CD4-positive, alpha-beta T cell treated with Interleukin-15 for 4 hours (primary cell): ENCODE measurements at places on chromosomes 12 and 14.

- DNase-seq: no peak
These were observed 18.4 kb downstream of the USP44 start for GRCh38 chr12:95532851-95533250.

GRCh38 chr12:97075934-97076630 is 169.0 kb downstream of the NEDD1 start:
- DNase-seq: no peak

DNA sequence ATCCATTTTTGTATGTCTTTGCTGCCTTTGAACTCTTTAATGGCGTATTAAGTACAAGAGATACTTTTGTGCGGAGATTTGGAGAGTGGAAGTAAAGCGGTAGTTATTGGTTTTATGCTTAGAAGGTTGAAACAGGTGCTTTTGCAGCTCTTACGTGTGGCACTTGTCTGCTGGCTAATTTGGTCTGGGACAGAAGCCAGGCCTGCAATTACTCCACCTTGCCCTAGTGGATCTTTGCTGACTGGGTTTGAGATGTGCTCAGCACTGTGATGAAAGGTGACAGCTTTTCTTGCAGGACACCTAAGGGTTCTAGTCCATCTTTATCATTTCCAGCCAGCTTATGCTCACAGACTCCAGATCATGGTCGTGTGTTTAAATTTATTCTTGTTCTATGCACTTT is 252.5 kb downstream of the RPL10L start:
- no peak for DNase-seq

DNA sequence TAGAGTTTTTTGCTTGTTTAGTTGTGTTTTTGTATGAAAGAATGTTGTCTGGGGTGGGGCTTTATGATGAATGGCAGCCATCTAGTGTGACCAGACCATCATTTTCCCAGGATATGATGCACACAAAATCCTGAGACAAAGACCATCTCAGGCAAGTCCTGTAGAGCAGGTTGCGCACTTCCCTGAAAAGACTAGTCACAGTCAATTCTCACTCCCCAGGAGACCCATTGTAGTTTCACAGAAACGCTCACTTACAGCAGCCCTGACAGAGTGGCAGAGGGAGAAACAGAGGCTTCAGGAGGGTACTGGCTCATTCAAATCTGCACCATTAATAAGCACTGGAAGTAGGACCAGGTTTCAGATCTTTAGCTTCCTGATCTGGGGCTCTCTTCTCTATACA is 183.2 kb downstream of the TMEM117 start:
- DNase-seq: no peak

DNA sequence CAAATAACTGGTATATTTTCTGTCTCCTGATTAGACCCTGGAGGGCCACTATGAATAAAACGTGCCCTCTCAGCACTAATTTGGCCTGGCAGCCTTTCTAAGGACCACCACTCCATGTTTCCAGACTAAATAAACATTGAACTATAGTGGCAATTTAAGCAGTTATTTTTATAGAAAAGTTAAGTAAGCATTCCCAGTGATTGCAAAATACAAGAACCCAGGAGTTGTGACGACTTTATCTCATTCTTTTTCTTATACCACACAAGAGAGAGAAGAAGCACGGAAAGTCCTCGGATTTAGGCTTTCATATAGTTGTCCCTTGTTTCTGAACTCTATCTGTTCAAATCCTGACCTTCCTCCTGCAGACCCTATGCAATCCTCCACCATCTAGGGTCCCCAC is 23.1 kb upstream of the STRAP start:
- no peak for DNase-seq

DNA sequence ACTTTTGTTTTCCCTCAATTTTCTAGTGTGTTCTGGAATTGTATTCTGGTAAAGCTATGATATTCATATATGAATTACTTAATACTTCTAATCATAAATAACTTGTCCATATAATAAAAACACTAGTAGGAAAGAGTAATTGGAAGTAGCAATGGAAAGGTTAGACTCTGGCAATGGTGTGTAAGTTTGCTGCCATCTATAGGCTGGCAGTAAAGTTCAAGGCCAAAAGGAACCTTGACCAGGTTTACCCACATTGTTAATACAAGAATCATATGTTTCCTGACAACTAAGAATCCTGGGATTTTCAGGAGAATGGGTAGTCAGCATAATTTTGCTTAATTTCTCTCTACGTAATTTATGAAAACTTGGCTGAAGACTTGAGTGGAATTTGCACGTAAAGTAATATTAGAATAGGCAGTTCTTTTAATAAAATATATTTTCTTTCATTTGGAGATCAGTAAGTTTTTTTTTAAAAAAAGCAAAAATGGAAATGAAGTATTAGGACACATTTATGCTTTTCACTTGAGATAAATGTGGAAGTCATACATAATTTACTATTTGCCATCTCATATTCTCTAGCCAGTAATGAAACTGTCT is 926.7 kb downstream of the GALC start:
- DNase-seq: no peak

DNA sequence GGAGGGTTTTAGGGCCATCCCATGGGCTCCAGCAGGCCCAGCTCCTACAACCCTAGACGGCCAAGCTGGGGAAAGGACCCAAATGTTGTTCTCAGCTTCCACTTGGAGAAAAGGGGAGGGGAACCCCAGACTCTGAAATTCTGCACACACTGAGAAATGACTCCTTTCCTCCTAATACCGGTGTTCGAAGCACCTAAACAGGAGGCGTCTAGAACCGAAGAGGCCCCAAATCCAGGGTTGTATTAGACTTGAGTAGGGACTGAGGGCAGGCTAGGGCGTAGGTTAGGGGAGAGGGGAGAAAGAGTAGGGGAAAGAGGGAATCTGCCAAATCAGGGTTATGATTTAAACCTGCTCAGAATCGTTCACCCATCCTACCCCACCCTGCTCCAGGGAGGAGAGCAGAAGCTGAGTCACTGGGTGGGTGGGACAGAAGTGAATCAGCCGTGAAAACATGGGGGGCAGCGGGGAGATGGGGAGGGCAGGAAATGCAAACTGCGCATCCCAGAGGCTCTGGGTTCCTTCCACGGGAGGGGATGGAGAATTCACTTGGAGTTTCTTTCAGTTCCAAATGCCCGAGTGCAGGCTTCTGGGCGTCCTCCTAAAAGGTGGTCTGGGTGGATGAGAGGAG is 1.0 kb downstream of the IGFBP6 start:
- DNase-seq: peak; percentile 23

DNA sequence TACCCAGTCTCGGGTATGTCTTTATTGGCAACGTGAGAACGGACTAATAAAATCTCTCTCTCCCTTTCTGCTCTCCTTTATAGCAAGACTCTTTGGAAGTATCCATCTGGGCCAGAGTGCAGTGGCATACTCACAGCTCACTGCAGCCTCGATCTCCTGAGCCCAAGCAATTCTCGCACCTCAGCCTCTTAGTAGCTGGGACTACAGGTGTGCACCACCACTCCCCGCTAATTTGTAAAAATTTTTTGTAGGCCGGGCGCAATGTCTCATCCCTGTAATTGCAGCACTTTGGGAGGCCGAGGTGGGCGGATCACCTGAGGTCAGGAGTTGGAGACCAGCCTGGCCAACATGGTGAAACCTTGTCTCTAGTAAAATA is 33.2 kb upstream of the PPP2R5C start:
- no peak for DNase-seq

GRCh38 chr12:2666846-2667245 is 127.9 kb upstream of the FKBP4 start:
- no peak for DNase-seq

GRCh38 chr14:57057803-57058202 is 210.9 kb downstream of the EXOC5 start:
- DNase-seq: no peak

DNA sequence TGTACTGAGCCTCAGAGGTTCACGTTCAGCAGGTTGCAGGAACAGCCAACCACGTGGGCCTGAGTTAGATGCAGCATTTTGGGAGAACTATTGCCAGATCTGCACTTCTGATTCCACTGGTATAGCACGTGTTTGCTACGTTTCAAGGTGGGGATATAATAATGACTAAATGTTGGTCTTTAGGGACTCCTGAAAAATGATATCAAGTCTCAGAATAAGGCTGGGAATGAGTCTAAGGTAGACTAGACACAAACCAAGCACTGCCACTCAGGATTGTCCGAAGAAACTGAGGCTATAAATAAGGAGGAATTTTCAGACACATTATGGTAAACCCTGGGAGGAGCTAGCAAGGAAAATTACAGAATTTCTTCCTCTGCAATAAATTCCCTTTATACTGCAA is 98.1 kb downstream of the ESR2 start:
- no peak for DNase-seq

GRCh38 chr12:46459861-46460545 is 87.4 kb upstream of the SLC38A2 start:
- no peak for DNase-seq

DNA sequence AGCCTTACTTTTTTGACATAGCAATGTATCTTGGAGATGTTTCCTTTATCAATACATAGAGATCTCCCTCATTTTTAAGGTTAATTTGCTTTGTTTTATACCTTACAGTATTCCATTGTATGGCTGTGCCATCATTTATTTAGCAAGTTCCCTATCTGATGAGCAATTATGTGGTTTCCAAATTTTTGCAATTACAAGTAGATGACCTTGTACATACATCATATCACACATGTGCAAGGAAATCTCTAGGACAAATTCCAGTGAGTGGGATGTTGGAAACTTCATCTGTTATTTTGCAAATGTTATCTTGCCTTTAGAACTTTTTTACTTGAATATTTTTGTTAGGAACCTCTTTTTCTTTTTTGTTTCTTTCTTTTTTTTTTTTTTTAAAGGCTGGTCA is 49.7 kb downstream of the DRAM1 start:
- DNase-seq: no peak

DNA sequence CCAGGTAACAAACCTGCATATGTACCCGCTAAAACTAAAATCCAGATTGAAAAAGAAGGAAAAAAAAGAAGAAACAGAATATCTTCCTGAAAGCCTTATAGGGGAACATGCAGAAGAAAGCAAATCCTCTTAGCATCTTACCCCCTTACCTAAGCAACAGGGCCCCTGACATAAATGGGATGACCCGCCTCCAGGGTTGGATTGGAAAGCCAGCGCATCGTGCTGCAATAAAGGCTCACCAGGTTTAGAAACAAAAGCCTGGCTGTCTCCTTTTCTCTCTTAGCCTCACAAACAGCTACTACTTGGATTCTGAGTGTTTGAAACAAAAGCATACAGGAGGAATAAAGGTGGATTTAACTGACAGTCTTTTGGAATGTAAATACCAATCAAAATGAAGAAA is 13.8 kb upstream of the ADCK1 start:
- DNase-seq: no peak

DNA sequence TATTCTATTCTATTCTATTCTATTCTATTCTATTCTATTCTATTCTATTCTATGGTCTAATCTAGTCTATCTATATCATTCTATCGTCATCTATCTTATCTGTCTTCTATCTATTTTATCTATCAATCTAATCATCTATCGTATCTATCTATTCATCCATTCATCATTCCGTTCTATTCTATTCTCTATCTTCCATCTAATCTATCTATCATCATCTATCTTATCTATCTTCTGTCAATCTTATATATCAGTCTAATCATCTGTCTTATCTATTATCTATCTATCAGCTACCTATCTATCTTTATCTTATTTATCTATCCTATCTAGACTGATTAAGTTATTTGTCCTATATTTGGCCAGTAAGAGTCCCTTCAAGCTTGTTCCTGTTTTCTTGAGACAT is 831.5 kb upstream of the TMEM132C start:
- no peak for DNase-seq

DNA sequence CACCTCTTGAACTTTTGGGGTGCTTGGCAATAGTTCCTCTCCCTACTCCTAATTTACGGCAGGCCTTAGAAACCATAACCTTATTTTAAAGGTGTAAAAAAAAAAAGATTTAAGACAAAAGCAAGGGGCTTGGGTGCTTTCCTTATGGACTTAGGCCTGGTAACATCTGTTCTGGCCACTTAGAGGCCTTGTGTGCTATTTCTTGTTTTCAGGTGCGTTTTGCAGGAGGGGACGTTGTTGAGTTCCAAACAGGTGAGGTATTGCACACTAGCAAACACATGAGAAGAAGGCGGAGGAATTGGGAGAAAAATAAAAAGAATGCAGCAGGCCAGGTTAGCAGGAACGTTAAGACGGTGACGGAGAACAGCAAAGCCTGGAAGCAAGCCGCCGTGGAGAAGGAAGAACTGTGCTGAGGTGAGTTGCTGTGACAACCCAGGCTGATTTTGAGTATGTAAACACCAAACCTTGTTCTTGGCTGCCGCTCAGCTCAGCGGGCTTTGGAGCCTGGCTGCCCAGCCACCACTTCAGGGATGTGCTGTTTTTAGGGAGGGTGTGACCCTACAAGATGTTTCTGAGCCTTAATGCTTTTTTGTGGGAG is 17.3 kb downstream of the EMG1 start:
- no peak for DNase-seq

- DNase-seq: no peak
These were observed 198.6 kb upstream of the CAND1 start for GRCh38 chr12:67070604-67071003.

- DNase-seq: no peak
These were observed 177.7 kb downstream of the CCDC91 start for GRCh38 chr12:28367993-28368392.

DNA sequence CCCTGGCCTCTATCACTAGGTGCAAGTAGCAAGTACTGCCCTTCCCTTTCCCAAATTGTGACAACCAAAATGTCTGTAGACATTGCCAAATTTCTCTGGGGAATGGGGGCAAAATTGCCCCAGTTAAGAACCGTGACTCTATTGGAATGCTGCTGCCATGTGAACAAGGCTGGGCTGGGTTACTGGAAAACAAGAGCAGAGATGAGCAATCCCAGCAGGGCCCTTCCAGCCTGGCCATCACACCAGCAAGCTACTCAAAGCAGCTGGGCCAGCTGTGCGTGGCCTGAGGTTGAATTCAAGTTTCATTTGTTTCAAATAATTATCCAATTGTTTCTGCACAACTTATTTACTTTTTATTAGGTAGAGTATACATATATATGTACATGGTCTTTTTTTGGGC is 103.4 kb upstream of the PKP2 start:
- DNase-seq: no peak

GRCh38 chr12:32559434-32559833 is 119.7 kb upstream of the DNM1L start:
- no peak for DNase-seq

- DNase-seq: peak; percentile 41
These were observed 1.9 kb upstream of the ACTR10 start for GRCh38 chr14:58198086-58198485.

DNA sequence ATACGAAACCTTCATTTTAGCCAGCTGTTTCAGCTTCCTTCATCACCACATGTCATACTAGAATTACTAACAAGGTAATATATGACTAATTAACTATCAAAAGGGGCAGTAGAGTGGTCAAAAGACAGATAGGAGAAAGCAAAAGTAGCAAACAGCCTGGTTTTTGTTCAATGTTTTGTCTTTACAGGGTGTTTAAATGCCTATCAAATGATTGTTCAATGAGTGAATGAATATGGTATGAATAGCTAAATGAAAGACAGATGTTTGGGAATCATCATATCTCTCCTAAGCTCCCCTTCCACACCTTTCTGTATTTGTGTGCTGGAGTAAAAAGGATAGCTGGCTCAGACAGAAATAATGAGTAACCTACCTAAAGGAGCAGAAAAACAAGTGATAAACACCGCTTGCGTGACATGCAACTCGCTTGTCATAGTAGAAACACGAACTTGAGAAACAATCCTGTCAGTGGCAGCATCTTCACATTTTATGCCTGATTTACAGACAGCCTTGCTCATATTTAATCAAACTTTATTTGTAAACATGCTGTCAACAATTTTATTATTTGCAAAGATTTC is 34.2 kb downstream of the ABCC9 start:
- no peak for DNase-seq

- DNase-seq: no peak
These were observed 143.0 kb downstream of the OTOGL start for GRCh38 chr12:80242321-80242720.
